MCF 10A (cell line): ENCODE measurements at places on chromosomes 3 and 15.

DNA sequence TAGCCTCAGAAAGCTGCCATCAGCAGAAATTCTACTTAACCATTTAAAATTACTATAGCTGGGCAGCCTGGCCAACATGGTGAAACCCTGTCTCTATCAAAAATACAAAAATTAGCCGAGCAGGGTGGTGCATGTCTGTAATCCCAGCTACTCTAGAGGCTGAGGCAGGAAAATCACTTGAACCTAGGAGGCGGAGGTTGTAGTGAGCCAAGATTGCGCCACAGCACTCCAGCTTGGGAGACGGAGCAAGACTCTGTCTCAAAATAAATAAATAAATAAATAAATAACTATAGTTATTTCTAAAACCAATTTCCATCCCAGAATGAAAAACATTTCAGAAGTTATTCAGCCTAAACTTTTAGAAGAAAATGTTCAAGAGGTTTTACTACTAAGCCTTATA, 25.1 kb downstream of the LRRFIP2 start:
- DNase-seq: no peak

- DNase-seq: peak; percentile 77
These were observed 8.6 kb upstream of the SST start for GRCh38 chr3:187678726-187679268.

DNA sequence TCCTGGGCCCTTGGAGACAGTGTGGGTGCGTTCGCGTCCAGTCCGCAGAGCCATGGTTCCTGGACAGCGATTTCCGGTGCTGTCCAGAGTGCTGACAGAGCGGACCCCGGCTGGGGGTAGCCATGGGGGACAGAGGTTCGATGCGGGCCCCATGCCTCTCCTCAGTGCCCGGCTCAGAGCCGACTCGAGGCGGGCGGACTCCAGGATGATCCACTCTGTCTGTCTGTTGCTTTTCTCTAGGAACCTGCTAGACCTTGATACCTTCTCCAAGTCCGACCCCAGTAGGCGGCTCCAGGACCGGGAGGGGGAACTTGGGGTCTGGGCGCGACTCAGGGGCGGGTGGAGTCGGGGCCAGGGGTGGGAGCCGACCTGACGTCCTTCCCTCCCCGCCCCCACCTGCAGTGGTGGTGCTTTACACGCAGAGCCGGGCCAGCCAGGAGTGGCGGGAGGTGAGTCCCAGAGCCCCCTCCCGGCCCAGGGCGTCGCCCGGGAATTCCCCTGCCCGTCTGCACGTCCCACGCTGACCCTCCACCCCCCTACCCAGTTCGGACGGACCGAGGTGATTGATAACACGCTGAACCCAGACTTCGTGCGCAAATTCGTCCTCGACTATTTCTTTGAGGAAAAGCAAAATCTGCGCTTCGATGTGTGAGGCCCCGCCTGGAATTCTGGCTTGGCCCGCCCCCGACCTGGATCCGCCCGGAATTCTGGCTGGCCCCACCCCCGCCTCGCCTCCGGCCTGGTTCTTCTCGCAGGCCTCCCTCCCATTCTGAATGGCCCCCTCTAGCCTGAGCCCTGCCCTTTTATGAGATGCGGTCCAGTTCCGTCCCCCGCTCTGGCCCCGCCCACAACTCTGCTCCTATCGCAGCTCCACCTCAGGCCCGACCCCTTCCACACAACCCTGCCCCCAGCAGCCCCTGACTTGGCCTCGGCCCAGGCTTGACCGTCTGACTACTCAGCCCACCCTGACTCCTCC, 1.0 kb downstream of the CPNE9 start:
- peak; percentile 6 for DNase-seq

DNA sequence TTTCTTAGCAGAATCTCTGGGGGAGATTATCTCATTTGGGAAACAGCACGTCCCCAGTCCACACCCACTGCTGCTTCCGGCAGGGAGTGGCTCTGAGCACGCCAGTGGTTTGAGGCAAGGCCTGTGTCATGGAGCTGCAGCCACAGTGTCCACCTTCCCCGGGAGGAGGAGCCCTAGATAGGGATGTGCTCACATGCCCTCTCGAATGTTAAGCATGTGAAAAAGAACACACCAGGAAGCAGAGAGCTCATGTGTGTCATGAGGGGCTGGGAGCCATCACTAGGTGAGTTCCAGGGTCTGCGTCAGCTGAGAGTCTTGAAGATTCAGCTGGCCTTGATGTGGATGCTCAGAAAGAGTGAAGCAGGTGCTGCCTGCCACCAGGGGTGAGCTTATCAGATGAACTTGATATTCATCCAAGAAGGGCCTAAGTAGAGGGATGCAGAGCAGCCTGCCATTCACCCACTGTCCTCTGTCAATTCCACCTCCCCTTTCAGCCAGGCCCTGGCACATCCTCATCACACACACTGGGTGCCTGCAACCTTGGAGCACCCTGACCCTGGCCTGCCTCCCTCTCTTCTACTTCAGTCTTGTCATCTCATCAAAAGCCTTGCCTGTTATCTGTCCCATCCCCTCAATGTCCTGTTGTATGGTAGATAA, 16.3 kb downstream of the ITGA11 start:
- no peak for DNase-seq

GRCh38 chr15:78906316-78906620, 33.6 kb downstream of the MORF4L1 start:
- peak; percentile 73 for DNase-seq

DNA sequence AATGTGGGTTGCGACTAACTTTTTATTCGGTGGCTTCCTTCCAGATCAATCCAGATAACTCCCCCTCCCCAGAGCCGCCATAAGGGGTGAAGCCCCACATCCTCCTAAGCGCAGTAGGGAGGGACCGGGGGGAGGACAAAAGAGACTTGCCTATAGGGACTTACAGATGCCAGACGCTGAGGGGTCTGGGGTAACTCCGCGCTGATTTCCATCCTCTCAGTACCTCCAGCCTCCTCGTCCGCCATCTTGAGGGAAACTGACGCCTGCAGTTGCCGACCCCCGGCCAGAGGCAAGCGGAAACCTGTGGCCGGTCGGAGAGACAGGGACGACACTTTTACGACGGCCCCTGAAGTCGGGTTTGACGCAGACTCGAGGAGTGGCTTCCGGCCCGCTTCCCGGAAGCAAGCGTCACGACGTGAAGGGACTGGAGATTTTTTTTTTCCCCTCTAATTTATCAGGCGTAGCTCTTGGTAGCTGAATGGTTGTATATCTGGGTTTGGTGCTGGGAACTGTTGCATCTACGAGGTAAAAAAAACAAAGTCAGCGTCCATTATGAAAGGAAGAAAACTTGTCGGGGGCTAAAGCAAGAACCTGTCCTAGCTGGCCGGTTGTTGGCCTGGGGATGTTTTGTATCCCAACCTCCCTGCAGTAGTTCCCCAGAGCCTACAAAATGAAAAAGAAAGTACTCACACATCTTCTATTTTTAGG, at the start of gene UBR1:
TSS of gene UBR1 (minus strand) at position 261 of the 708 bp plus-strand sequence. CDS start at position 245, 16 bp downstream.
- DNase-seq: peak; percentile 87

DNA sequence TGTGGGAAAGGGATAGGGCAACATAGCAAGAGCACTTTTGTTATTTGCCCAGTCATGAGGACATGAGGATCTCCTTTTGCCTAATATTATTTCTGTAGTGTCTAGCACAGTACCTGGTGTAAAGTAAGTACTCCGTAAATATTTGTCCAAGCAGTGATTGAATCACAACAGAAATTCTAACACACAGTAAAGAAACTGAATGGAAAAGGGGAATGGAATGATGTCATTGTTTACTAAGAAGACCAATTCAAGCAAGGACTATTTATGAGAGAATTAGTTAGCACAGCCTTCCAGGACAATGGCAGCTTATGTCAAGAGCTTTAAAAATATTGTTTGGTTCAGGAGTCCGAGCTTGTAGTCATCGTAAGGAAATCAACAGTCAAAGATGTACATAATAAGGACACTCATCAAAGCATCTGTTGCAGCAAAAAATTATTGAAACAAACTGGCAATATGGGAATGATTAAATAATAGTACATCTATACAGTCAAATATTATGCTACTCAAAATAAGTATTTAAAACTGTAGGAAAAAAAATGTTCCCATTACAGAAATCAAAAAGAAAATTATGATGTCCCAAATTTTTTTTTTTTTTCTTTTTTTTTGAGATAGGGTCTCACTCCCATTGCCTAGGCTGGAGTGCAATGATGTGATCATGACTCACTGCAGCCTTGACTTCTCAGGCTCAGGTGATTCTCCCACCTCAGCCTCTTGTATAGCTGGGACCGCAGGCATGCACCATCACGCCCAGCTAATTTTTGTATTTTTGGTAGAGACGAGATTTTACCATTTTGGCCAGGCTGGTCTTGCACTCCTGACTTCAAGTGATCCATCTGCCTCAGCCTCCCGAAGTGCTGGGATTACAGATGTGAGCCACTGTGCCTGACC, 17.9 kb downstream of the CAPN7 start:
- peak; percentile 33 for DNase-seq

- peak; percentile 63 for DNase-seq
These were observed 30.0 kb downstream of the CCNL1 start for GRCh38 chr3:157129803-157130466.

GRCh38 chr3:14507757-14508504, 32.2 kb downstream of the GRIP2 start:
- no peak for DNase-seq

DNA sequence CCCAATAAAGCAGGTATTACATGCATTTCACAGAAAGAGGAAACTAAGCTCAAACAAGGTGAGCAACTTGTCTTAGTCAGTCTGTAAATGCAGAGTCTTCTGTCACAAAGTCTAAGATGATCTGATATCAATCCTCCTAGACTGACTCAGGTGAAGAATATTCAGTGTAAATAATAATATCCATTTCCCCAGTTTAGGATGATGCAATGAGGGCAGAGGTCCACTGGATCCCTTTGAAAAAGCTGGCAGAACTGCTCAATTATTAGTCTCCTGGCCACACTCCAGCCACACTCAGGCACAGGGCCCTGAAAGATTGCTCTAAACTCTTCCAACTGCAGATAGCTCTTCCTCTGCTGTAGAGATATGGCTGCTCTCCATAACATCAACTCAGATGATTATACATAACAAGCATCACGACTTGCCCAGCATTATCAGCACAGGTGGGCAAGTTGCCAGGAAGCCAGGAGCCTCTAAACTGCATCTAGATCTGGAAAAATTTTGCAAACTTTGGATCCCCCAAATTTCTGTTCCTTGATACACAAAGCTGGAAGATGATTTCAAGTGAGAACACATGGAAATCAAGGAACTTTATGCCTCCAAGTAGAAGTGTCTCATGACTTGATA, 129.8 kb upstream of the CPNE4 start:
- DNase-seq: peak; percentile 57

- peak; percentile 99 for DNase-seq
These were observed 25.0 kb downstream of the IRAK2 start for GRCh38 chr3:10189557-10190354.
